Cardiac septum (tissue), 1 donor: ENCODE measurements at places on chromosomes 1 and 21. TPM values are rescaled to one million over a fixed set of nuclear protein-coding genes. Genes with fewer than 3 reads are reported as not detected.

GRCh38 chr21:15112858-15113257, 48.1 kb upstream of the NRIP1 start:
- no peak for DNase-seq

DNA sequence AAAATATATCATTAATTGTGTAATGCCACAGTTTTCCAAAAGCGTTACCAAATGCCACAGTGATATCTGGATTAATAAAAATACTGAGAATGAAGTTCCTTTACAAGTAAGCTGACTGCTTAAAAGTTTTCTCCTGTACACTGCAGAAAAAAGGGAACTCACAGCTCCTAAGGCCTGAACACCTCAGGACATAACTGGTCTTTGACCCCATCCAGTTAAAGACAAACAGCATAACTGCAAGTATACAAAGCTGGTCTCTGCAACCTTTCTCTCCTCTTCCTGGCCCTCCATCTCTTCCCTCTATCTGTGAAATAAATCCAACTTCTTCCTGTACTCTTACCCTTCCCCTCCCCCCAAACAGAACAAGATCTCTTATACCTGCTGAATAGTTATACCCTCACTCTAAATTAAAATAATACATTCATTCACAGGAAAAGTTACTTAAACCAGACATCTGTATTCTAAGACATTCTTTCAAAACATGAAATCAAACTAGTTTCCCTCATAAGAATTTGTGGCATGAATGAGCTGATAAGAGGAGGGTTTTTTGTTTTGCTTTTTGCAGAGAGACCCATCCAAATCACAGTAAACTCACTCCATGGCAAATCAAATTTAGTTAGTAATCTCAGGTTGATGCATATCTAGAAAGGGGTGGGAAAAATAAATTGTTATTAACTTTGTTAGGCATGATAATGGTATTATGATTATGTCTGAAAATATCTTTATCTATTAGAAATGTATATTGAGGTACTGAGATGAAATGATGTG, 2.9 kb downstream of the DIPK1A start:
- no peak for DNase-seq

GRCh38 chr21:38434913-38435533, 63.3 kb downstream of the ERG start:
- DNase-seq, result no peak

- peak; percentile 27 for DNase-seq
Observed at GRCh38 chr1:154467434-154468102, 34.5 kb upstream of the TDRD10 start.

- no peak for DNase-seq
Observed at GRCh38 chr1:6869545-6869944, 84.3 kb downstream of the CAMTA1 start.

GRCh38 chr21:41741253-41742072, 25.4 kb downstream of the RIPK4 start:
- no peak for DNase-seq

Gene ZNF648
- total RNA-seq, result not detected

Gene CELSR2
- 7.1 TPM for total RNA-seq

Gene AJAP1
- total RNA-seq, result 0.11 TPM

Gene OLFML3
- total RNA-seq, result 8.2 TPM

Gene PSEN2
- total RNA-seq, result 21.5 TPM
